Activated CD4-positive, alpha-beta T cell treated with anti-CD3 and anti-CD28 coated beads for 1 hour (primary cell): ENCODE measurements at places on chromosomes 5 and 9.

GRCh38 chr5:151068433-151069197, 12.2 kb downstream of the TNIP1 start:
- DNase-seq = no peak

DNA sequence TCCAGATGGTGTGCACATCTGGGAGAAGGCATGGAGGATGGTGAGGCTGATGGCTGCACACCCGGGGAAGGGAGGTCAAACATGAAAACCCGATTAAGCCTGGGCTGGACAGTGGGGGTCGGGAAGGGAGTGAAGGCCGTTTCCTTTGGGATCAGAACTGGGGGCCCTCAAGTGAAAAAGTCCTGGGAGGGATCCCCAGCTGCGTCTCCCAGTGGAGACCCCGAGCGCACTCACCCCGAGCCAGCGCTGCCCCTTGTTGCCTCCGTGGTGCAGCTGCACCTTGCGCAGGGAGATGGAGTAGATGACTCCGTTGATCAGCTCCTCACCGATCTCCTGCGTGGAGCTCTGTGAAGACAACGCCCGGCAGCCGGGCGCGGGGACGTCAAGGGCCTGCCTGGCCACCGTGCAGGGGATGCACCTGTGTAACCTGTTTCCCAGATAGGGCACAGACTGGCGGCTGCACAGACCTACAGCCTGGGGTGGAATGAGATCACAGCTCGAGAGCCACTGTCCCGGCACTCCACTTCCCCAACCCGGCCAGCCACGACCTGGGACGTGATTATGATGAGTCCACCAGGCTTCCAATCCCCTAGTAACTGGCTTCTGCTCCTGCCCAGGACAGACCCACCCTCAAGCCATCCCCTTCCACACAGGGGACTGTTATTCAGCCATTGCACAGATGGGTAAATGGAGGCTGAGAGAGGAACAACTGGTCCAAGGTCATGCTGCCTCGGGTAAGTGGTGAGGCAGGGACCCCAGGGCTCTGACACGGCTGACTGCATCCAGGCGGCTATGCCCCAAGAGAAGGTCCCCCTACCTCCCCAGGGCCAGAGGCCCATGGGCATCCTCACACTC, 9.0 kb downstream of the RALGDS start:
- DNase-seq = no peak

- peak; percentile 8 for DNase-seq
Observed at GRCh38 chr5:14143841-14144585, 871 bp downstream of the TRIO start.

DNA sequence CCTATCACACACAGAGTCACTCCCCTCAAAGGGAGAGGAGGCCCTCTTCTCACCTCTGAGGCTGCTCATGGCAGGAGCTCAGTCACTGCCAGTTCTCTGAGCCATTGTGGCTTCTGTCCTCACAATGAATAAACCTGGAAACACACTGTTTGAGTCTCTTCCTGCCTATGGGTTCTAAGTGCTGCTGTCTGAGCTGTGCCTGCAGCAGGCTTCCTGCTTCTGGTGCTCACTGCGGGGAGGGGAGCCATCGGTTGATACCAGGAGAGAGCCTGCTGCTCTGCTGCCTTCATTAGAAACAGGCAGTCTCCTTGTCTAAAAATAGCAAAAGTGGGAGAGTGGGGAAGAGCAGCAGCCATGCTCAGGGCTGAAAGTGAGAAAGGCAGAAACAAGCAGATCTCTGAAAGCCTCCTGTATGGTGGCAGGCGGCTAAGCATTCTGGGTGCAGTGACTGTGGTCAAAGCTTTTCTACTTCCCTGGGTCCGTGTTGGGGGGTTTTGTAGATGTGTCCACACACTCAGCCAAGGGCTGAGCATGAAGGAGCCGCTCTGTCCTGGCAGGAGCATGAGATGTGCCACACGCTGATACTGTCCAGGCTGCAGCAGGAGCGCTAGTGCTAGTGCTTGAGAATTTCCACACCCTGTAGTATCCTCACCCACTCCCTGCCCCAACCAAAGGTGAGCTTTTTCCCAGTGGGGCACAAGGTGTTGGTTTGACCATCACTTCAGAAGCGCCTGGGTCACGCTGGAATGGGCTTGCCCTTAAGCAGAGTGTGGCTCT, 34.2 kb downstream of the PRKACG start:
- no peak for DNase-seq
